ENCODE measurements at places on chromosomes 11 and 22.

- no peak for DNase-seq
These were observed 105.0 kb upstream of the CSNK2A3 start for GRCh38 chr11:11458001-11458400.

- no peak for DNase-seq
These were observed 87.7 kb upstream of the BIRC3 start for GRCh38 chr11:102229510-102230123.

DNA sequence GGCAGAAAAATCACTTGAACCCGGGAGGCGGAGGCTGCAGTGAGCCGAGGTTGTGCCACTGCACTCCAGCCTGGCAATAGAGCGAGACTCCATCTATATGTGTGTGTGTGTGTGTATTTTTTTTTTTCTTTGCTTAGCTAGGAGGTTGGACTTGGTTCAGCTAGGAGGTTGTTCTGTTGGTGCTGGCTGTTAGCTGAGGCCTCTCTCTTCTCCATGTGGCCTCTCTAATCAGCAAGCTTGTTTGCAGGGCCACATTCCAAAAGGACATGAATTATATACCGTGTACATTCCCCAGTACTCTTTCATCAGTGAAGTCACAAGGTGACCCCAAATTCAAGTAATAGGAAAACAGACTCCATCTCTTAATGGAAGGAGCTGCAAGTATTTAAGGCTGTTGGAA lies 67.3 kb upstream of the KCNQ1OT1 start:
- DNase-seq = no peak

GRCh38 chr11:119472186-119472855 lies 49.3 kb upstream of the THY1 start:
- DNase-seq = no peak

DNA sequence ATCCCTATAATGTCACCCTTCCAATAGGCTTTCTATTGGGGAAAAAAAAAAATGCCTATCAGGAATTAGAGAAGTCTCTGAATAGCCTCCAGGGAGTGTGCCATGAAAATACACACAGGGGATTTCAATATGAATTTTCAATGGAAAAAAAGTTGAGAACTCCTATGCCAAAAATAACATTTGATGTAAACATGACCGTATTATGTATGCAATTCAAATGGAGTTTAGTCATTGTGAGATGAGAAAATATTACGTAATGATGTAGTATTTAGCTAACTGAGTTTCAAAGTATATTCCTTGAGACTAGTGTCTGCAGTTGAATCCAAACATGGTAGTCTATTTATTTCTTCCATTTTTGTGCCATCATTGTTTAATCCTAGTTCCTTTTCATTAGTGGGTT lies 182.3 kb downstream of the BLID start:
- no peak for DNase-seq

DNA sequence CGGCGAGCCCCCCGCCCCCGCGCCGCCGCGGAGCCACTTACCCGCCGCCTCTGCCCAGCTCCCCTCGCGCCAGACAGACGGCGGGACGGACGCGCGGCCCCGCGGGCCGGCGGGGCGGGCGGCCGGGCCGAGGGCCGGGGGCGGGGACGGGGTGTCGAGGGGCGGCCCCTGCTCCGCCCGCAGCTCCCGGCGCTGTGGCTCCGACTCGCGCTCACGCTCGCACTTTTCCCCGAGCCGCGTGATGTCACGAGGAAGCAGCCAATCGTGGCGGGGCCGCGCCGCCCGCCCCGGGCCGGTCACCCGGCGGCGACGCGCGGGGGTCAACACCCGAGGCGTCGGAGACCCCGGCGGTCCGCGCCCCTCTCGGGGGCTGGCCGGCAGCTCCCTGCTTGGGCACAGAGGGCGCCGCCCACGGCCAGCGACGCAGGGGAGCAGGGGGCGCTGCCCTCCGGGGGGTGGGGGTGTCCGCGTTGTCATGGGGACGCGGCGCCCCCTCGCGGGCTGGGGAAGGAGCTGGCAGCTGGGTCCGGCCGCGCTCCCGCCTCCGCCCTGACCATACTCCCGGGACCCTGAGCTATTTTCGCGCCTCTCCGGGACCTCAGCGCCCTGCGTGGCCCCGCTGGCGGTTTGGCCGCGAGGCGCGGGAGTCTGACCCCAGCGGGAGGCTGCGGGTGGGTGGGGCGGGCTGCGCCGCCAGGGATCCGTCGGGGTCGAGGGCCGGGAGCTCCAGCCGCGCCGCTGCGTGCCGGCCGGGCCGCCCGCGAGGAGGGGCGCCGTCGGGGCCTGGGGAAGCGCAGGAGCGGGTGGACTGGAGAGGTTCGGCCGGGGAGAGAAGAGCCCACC lies at the start of gene CHRM4:
TSS of gene CHRM4 (minus strand) at position 199 of the 843 bp plus-strand sequence. CDS start 5,219 bp downstream, outside the sequence.
- DNase-seq = no peak

- DNase-seq = no peak
These were observed 688.1 kb downstream of the BRD1 start for GRCh38 chr22:49139492-49140151.

All from brain microvascular endothelial cell (primary cell).